ENCODE measurements at places on chromosomes 16 and 17.
A peak's percentile ranks its signal among the peaks of the same experiment; 100 is the strongest.

- no peak for DNase-seq
These were observed 14.5 kb downstream of the CD300LB start for GRCh38 chr17:74516561-74517328.

- DNase-seq, result no peak
These were observed 8.4 kb upstream of the MED9 start for GRCh38 chr17:17468217-17469010.

DNA sequence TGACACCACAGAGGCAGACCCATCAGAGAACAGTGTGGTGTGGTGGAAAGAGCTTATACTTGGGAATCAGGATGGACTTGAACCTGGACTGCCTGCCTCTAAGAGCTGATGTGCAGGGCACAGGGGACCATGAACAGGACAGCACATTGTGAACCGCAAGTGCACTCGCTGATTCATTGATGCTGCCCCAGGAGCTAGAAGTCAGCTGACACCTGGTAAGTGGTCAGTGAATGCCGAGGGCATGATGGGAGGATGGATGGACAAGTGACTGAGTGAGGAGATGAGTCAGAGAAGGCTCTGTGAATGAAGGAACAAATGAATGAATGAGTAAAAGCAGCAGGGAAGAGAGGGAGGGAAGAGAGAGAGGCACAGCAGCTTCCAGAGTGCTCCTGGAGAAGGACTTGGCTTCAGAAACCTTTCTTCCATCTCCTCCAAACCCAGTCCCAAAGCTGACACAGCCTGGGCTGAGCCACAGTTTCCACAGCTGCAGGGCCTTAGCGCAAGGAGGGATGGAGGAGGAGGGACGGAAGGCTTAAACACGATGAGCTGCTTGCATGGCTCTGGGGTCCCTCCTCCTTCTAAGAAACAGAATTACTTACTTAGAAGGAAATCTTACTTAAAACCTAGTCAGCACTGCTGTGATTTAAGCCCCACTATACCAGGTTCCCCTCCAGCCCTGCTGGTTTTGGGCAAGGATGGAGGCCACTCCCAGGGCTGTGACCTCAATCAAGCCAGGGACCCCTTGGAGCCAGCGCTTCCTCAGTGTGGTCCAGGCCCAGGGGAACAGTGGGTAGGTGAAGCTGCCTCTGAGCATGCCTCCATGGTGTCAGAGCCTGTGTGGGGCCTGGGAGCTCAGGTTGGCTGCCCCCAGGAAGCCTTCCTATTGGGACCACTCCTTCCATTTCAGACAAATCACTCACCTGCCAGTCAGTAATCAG lies 184.6 kb downstream of the TMEM132E start:
- DNase-seq, result no peak

DNA sequence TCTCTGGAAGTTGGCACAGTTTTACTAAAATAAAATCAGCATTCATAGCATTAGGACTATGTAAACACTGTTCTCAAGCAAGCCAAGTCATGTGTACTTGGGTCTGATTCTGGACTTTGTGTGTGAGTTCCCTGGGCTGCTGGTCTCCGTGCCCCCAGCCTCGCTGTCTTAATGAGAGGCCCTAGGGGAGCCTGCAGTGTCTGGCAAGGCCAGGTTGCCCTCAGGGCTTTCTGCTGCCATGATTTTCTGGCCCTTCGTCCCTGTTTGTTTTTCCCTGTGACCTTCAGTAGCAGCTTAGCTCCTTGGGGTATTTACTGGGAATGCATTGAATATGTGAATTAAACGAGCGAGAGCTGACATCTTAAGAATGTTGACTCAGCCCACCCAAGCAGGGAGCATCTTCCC lies 161.8 kb downstream of the RPTOR start:
- DNase-seq, result peak; percentile 20

DNA sequence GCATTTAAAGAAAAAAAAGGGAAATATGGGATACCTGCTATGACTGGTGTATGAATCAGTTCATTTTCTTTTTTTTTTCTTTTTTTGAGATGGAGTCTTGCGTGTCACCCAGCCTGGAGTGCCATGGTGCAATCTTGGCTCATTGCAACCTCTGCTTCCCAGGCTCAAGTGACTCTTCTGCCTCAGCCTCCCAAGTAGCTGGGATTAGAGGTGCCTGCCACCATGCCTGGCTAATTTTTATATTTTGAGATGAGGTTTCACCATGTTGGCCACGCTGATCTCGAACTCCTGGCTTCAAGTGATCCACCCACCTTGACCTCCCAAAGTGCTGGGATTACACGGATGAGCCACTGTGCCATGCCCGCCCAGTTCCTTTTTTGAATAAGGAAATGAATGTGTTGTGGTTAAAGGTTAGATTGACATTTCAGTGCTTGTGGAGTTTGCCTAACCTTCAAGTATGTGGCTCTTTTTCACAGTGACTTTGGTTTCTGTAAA lies 7.7 kb downstream of the HAPSTR1 start:
- no peak for DNase-seq

- no peak for DNase-seq
These were observed 18.8 kb upstream of the MMD start for GRCh38 chr17:55440391-55440790.
